ENCODE measurements at places on chromosomes 6 and 20.

- DNase-seq, result peak; percentile 37
Observed at GRCh38 chr6:17107863-17108262, 6.0 kb downstream of the STMND1 start.

DNA sequence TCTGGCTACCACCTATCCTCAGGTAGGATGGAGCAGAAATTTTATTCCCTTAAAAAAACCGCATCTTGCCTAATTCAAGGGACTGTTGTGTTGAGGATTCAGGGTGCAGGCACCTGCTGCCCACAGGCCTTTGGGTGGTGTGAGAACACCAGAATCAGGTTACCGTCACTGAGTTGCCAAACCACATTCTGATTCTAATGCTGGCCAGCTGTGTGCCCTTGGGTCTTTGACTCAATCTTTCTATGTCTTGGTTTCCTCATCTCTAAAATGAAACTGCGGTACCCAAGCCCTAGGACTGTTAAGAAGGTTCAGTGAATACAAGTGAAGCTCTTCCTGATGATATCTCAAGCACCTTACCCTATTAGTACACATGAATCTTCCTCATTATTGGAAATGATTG lies 827.3 kb downstream of the DHX35 start:
- DNase-seq, result no peak

DNA sequence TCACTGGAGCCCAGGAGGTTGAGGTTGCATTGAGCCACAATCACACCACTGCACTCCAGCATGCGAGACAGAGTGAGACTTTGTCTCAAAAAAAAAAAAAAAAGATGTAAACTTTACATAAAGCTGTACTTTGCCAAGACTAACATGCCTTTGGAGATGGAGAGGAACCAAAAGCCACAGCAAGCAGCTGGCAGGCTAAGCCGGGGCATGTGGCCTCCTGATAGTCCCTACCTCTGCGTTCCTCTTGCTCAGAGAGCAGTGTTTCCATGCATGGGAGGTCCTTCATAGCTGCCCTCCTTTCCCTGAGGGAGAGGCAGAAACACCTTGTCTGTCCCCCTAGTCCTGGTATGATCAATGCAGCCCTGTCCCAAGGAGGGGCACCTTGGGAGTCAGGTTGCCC lies 35.2 kb downstream of the SPATA2 start:
- no peak for DNase-seq

GRCh38 chr20:324177-325044 lies 941 bp upstream of the SOX12 start:
- DNase-seq, result no peak

GRCh38 chr6:87993356-87993755 lies 54.3 kb upstream of the SPACA1 start:
- DNase-seq, result no peak

- DNase-seq, result no peak
Observed at GRCh38 chr20:62361799-62362589, 5.1 kb downstream of the LAMA5 start.

DNA sequence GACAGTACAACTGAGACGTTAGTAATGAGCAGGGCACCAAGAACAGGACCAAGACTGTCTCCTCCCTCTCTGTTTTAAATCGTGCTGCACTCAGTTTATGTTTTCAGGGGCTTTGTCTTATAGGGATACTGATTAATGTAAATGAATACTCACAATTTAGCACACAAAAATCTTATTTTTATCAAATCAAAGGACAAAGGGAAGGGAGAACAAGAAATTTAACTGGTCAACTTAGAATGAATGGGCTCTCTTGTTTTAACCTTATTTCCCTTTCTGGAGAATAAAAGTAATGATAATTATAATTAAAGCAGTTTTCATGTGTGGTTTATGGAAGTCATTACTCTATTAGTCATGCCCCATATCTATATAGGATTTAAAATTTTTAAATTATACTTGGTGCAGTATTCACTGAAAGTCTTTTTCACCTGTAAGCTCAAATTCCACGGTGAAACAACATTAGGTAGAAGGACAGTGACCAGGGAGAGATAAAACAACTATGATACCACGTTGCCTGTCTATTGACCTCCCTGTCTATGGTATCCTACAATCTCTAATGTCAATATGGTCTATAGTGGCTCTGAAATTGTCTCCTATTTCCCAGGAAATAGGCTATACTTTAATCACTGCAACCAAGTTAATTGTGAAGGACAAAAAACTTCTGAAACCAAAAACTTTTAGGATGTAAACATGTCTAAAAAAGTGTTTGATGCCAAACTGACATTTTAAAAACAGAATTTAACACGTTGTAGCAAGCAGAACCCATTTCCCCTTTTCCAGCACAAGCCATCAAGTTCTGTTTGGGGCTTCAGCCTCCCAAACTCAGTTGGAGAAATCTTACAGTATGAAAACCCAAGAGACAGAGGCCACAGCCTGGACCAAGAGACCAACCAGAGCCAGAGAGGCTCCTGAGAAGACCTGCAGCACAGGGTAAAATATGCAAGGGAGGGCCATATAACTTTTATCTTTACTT lies 15.0 kb downstream of the ELOVL5 start:
- DNase-seq, result no peak
